ENCODE measurements at places on chromosomes 7 and 10.

GRCh38 chr10:79380125-79380945 lies 33.1 kb downstream of the PPIF start:
- DNase-seq, result no peak

DNA sequence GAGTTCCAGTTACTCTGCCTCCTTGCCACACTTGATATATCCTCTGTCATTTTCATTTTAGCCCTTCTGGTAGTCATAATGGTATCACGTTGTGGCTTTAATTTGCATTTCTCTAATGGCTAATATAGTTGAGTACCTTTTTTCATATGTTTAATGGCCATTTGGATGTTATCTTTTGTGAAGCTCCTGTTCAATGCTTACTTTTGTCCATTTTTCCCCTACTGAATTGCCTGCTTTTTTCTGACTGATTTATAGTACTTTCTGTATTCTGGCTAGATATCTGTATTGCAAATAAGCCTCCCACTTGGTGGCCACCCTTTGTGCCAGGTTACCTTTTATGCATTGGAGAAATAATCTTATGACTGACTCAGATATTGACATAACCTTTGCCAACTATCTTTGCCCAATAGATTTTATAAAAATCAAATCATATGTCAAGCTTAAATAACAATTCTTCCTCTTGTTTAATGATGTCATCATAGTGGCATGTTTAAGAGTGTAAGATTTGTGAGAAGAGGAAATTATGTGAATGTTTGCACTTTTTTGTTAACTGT lies 50.6 kb downstream of the PRPF18 start:
- DNase-seq, result no peak

DNA sequence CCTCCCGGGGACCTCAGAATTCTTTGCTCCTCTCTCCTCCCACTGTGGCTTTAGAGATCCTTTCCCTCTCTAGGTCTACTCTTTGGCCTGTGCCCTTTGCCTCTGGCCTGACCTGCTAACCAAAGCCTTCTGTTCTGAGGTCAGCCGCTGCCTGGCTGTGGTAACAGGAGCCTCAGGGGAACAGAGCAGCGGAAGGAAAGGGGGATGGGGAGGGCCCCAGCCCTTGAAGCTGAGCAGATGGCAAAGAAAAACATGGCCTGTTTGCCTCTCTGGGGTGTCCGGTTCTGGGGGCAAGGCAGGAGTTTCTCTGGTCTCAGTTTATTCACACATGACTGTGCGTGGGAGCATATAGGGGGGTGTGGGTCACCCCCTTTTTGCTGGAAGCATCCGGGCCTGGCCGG lies 28.2 kb downstream of the COL26A1 start:
- no peak for DNase-seq

- no peak for DNase-seq
These were observed 1.5 kb downstream of the DOCK4 start for GRCh38 chr7:112204499-112205342.

DNA sequence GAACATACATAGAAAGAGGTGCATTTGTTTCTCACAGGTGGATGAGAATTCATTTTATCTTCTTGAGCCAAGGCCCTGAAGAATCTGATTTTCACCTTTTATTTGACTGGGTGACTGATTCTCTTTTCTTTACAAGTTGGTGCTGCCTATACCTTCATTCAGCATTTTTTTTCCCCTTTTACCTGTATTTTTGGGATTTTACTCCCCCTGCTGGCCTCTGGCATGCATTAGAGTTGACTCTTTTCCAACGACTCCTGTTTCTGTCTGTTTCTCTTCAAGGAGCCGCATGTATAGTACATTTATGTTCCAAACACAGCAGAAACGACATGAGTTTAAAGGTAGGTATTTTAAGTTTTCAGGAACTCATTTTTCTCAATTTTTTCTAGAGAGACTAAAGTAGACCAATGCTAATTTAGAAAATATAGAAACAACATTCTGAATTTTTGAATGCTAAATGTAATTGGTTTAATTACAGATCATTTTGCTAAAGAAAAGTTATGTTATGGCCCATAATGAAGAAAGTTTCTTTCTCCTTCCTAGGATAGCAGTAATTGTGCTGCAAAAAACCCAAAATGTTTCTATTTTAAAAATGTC lies 149.8 kb upstream of the HDAC9 start:
- DNase-seq, result no peak

DNA sequence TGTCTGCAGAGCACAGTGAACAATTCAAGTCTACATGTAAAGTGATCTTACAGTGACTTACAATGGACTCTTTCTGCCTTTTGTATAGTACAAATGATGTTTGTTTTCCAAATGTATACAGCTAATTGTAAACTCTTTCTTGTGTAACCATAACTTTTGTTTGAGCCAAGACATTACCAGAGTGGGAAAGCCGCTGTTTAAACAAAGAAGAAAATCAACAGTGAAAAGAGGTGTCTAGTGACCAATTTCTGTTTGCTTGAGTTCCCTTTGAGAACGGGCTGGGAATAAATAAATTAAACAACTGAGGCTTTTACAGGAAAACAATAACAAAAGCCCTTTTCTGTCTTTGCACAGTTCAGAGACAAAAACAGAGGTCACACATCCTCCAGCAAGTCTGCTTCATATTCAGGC lies 1163.4 kb downstream of the CNTNAP2 start:
- DNase-seq, result no peak

- no peak for DNase-seq
These were observed 77.1 kb upstream of the GNAI1 start for GRCh38 chr7:80057488-80057887.

DNA sequence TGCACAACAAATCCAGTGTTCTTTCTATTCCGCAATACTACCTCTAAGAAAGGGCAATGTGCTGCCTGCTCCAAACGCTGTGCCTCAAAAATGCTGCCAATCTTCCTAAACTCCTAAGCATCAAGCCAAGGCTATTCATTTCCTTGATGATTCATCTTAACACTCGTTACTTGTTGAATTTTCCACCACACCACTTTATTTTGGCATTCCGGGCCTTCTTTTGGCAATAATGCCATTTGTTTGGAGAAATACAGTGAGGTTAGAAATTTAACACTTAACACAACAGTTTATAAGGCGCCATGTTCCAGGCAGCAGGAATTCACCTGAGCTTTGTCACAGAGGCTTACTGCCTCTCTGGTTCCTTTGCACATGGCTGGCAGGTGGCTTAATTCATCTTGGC lies 82.6 kb upstream of the ABCB5 start:
- no peak for DNase-seq

- DNase-seq, result no peak
These were observed 647.1 kb downstream of the ZNF37A start for GRCh38 chr10:38741226-38741625.

- DNase-seq, result no peak
These were observed 831.0 kb downstream of the NXPH1 start for GRCh38 chr7:9264395-9264794.

DNA sequence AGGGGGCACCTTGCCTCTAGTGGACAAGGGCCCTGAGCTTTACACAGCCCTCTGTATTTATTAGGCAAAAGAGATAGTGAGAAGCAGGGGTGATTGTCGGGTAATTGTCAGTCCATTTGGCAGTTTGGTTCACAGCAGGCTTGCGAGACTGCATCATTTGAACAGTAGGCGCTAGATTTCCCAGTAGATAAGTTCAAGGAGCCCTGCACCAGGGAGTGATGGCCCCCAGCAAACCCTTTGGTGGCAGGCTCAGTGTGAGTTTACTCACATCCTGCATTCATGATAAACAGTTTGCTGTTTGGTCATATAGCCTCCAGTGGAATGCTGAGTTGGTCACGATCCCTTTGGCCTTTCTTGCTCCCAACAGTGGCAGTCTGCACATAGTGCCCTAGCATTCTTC lies 59.4 kb downstream of the MARCHF5 start:
- no peak for DNase-seq

DNA sequence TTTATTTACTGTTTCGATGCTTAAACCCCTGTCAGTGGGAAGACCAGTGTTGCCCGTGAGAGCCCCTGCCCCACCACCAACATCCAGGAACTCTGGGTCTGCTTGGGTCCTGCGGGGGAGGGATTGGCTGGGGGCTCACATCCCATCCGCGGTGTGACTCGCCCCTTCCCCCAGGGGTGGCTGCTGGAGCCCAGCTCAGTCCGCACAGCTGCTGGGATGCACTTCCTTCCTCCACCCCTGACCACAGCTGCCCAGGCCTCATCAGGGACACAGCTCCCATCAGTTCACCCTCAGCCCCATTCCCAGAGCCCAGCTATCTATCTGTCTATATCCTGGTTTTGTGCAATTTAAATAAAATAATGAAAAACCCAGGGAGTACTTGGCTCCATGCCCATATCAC lies 54.5 kb downstream of the JAKMIP3 start:
- no peak for DNase-seq

DNA sequence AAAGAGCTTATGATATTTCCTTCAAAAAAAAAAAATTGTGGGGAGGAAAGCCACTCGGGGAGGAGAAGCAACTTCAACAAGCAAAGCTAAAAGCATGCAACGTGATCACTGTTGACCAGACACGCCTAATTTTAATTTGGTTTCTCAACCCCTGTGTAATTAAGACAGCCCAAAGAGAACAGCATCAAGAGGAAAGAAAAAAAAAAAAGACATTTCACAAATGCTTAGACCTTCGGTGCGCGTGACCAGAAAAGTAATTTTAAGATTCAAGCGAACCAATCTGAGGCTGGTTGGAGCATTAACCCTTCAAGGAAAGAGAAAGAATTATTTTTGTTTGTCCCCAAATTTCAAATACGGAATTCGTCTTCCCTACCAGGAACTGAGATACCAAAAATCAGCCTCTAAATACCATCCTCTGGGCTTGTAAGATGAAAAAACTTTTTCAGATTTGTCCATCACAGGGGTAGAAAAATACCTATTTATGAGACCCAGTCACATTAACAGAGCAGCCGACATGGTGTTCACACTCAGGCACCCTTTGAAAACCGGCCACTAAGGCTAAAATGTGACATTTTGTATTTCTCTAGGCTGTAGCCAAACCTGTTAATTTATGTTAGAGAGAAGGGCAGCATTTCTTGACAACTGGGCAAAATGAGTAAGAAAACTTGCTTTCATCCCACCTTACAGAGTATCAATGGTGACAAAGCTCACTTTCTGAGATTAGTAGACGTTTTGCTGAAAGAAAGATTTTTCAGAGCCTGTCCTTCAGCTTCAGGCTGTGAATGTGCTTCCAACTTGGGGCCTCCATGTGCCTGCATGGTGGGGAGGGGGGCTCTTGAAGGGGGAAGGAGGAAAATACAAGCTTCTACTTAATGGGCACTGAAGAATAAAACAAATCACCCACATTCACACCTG lies 179.9 kb upstream of the KLF14 start:
- DNase-seq, result no peak

DNA sequence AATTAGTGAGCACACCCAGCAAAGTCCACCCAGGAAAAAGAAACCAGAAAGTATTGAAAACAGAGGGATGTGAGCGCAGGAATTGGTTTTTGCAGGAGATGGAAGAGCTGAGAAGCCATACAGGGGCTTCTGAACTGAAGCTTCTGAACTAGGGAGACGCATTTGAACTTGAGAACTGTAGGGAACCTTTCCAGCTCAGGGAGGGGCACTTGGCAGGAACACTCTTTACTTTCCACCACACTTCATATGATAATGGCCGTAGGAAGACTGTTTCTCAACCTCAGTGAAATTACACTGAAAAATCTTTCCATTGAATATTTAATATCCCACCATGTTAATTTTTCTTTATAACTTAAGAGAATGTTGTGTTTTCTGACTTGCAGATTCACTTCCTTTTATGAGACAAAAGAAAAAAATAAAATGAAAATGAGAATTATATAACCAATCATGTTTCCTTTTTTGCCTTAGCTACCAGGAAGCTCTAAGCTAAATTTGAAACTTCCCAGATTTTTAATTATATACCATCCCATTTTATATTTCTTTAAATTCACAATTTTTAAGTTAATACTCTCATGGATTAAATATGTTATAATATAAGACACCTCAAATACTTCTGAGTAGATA lies 98.3 kb upstream of the TCF7L2 start:
- DNase-seq, result no peak

GRCh38 chr7:50229964-50230363 lies 74.6 kb upstream of the IKZF1 start:
- no peak for DNase-seq

DNA sequence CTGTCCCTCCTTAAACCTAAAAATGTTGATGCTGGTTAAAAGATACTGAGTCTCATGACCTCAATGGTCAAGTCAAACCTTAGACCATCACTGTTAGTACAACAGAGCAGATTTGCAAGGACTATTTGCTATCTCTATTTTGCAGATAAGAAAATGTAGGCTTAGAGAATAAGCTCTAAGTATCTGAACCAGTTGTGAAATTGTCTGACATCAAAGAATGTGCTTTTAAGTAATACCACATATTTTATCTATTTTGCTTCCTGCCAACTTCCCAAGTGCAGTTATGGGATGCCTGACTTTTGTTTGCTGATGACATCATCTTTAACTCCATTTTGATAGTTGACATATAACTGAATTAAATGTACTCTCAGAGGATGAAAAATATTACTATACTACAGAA lies 83.6 kb upstream of the TMEM106B start:
- no peak for DNase-seq

DNA sequence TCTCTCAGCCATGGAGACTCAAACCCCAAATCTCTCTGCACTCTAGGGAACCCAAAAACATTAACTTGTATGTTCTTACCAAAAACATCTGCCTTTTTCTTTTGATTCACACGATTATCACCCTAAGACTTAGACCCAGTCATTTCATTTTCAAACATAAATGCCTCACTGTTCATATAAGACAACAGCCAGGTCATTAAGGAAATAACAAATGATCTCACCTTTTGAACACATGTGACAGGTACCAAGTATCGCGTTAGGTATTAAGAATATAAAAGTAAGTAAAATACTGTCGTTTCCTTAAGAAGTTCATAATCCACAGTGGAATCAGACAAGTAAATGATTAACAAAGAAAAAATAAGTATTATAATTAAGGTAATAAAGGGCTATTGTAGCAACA lies 8.8 kb downstream of the TM9SF3 start:
- no peak for DNase-seq

GRCh38 chr7:140537750-140538482 lies 58.6 kb upstream of the MKRN1 start:
- DNase-seq, result no peak

DNA sequence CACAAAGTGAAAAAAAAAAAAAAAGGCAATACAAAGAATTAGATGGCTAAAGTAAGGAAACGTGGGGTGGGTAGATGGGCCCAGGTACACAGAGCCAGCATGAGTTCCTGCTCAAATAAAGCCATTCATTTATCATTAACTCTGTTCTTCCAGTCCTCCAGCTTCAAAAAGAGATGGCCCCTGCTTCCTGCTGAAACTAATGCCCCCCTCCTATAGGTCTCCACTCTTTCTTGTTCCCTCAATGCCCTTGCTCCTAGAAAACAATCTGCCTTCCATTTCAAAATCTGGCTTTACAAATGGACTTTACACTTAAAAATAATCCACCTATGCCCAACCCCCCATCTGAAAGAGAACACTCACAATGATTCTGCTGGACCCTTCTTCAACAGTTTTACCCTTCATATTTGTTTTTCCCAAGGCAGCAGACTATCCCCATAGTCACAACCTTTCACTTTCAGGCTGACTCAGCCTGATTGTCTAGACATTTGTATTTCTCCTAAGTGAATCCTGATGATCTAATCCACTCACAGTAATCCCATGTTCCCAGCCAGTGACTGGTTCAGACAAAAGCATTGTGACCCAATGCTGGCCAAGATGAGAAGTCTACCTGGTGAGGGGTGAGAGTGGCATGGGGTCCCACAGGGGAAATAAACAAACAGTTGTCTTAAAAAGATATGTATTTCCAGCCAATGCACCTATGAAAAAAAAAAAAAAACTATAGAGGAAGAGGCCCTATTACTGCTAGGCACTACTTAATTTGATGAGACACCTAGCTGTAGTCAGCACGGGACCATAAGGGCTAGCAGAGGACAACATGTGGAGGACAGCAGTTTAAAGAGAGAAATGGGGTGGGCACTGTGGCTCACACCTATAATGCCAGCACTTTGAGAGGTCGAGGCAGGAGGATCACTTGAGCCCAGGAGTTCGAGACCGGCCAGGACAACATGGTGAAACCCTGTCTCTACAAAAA lies 74.6 kb upstream of the GRID1 start:
- DNase-seq, result no peak
